ENCODE measurements at places on chromosomes 1 and 21.
A peak's percentile ranks its signal among the peaks of the same experiment; 100 is the strongest.

DNA sequence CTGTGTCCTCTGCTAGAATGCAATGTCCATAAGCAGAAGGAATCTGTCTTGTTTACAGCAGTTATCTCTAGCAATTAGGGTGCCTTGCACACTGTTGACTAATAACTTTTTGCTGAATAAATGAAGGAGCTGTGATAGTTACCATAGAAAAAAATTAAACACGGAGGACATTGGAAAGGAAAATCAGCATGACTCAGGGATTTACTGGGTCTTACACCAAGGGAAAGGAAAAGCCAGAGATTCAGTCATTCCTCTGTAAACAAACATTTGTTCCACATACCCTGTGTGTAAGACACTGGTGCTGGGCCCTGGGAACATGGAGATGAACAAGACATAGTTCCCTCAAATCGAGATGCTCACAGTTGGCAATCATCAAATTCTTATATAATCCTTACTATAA lies 183.3 kb downstream of the PTGER3 start:
- H3K36me3 ChIP-seq: no peaks in the 10 kb centered on the region
- H3K27ac ChIP-seq: no peak overlapping the region
- no peak overlapping the region for H3K4me3 ChIP-seq
- H3K4me1 ChIP-seq: no peaks in the 10 kb centered on the region

- peak overlapping the region; percentile 91 for H3K4me3 ChIP-seq
- H3K27me3 ChIP-seq: no peaks in the 10 kb centered on the region
- H3K4me1 ChIP-seq: peaks cover 35% of the 10 kb centered on the region
Observed at GRCh38 chr1:28370239-28371009, 884 bp downstream of the PHACTR4 start.

GRCh38 chr1:158509471-158510156 lies 37.6 kb downstream of the OR10R2 start:
- no peak overlapping the region for H3K27ac ChIP-seq
- peaks cover 8% of the 10 kb centered on the region for H3K27me3 ChIP-seq
- no peak for DNase-seq

DNA sequence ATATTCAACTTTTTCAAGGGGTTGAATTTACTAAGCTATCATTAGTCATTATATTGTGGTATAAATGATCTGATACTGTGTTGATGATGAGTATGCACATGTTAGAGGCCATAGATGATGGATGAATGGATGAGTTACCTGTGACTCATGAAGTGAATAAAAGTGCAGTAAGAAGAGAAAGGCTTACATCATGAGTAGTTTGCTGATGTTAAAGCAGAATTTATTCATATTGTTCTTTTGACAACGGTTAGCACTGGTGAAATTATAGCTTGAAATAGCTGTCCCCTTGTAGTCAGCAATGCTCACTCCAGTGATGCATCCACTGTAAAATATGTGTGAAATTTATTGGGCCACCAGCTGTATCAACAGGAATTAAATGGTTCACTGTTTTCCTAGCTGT lies 541.0 kb upstream of the ZRANB2 start:
- no peak overlapping the region for H3K27ac ChIP-seq
- no peaks in the 10 kb centered on the region for H3K27me3 ChIP-seq
- peaks cover 3% of the 10 kb centered on the region for H3K4me1 ChIP-seq
- H3K36me3 ChIP-seq: no peaks in the 10 kb centered on the region
- no peak overlapping the region for H3K4me3 ChIP-seq

- H3K4me3 ChIP-seq: no peak overlapping the region
- H3K27ac ChIP-seq: no peak overlapping the region
- H3K4me1 ChIP-seq: no peaks in the 10 kb centered on the region
- peaks cover 29% of the 10 kb centered on the region for H3K27me3 ChIP-seq
Observed at GRCh38 chr1:18816808-18817207, 42.7 kb downstream of the TAS1R2 start.

DNA sequence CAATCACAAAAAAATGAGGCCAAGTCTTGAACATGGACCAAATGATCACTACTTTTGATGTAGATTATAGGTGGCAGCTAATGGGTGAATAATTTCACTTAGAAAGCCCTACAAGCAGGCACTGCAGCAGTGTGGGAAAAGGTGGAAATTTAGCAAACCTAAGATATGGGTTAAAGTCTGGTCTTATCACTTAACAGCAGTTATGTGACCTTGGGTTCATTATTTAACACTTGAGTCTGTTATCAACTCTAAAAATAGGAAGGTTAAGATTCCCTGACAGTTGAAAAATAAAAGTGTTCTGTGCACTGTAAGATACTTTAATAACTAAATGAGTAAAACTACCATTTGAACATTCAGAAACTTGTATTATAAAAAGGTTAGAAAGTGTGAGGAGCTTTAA lies 47.5 kb downstream of the SSX2IP start:
- H3K36me3 ChIP-seq: no peaks in the 10 kb centered on the region
- DNase-seq: no peak
- H3K4me1 ChIP-seq: no peaks in the 10 kb centered on the region
- no peak overlapping the region for H3K4me3 ChIP-seq
- no peaks in the 10 kb centered on the region for H3K27me3 ChIP-seq

DNA sequence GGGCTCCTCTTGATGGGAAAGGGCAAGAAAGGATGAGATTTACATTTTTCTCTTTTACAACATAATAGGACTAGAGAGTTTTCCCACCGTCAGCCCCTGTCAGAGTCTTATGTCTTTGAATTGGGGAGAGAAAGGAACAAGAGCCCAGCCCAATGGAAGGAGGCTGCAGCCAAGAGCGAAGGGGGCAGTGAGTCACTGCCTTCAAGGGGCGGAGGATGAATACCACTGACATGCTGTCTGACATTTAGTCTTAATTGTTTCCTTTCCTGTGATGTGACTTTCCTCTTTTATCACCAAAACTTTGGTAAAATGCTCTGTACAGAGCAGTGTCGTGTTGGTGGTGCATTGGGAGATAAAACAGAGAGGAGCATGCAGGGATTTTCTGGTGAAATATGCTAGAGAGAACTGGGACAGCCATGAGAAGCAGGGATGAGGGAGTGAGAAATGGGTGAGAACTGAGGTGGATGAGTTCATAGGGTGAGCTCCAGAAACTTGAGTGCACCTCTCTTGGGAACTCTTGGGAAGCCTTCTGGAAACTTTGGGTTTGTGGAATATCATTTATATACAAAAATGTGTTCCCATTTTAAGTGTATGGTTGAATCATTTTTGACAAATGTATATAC lies 179.9 kb upstream of the FGGY start:
- no peaks in the 10 kb centered on the region for H3K27me3 ChIP-seq
- no peak overlapping the region for H3K4me3 ChIP-seq
- peak overlapping the region; percentile 34 for H3K27ac ChIP-seq
- H3K36me3 ChIP-seq: no peaks in the 10 kb centered on the region

- H3K4me3 ChIP-seq: no peak overlapping the region
- no peak overlapping the region for H3K27ac ChIP-seq
- no peaks in the 10 kb centered on the region for H3K27me3 ChIP-seq
- H3K4me1 ChIP-seq: no peaks in the 10 kb centered on the region
- peaks cover 32% of the 10 kb centered on the region for H3K36me3 ChIP-seq
Observed at GRCh38 chr1:167412072-167412471, 106.3 kb downstream of the CD247 start.

- peaks cover 70% of the 10 kb centered on the region for H3K4me1 ChIP-seq
- H3K27me3 ChIP-seq: no peaks in the 10 kb centered on the region
- peak overlapping the region; percentile 57 for H3K27ac ChIP-seq
- no peak for DNase-seq
Observed at GRCh38 chr1:145961425-145962156, 2.8 kb downstream of the ANKRD34A start.

- DNase-seq: no peak
- H3K4me3 ChIP-seq: no peak overlapping the region
- no peaks in the 10 kb centered on the region for H3K27me3 ChIP-seq
- peaks cover 17% of the 10 kb centered on the region for H3K4me1 ChIP-seq
- H3K27ac ChIP-seq: no peak overlapping the region
Observed at GRCh38 chr1:234591131-234591530, 18.8 kb downstream of the IRF2BP2 start.

- no peaks in the 10 kb centered on the region for H3K27me3 ChIP-seq
- no peaks in the 10 kb centered on the region for H3K4me1 ChIP-seq
- no peak overlapping the region for H3K4me3 ChIP-seq
- no peak overlapping the region for H3K27ac ChIP-seq
Observed at GRCh38 chr1:9601942-9602793, 13.5 kb downstream of the TMEM201 start.

DNA sequence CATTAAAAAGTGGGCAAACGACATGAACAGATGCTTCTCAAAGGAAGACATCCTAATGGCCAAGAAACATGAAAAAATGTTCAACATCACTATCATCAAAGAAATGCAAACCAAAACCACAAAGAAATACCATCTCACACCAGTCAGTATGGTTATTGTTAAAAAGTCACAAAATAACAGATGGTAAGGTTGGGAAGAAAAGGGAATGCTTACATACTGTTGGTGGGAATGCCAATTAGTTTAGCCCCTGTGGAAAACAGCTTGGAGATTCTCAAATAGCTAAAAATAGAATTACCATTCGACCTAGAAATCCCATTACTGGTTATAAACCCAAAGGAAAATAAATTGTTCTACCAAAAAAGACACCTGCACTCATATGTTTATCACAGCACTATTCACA lies 369.4 kb downstream of the KCNH1 start:
- DNase-seq: no peak
- no peak overlapping the region for H3K27ac ChIP-seq
- H3K4me1 ChIP-seq: no peaks in the 10 kb centered on the region
- H3K36me3 ChIP-seq: peaks cover 12% of the 10 kb centered on the region

DNA sequence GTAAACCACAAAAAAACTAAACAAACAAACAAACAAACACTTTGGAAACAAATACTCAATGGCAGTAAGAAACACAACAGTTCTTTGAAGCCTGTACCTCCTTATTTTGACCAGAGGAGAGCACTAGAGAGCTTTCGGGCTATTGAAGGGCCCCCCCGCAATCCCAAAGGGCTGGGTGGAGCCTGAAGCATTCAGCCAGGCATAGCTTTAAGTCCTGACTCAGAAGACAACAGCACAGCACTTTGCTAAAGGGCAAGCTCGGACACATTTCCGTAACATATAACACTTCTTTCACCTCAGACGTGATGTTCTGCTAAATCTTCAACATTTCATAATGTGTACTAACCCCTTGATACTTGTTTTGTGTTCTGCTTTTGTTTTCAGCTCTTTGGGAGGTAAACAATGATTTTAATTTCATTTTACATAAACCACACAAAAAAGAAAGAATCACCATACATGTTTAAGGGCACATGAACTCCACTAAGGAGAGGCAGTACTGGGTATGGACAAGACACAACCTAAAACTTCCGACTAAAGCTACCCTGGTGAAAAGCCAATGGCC lies 9.7 kb upstream of the SHCBP1L start:
- no peaks in the 10 kb centered on the region for H3K36me3 ChIP-seq
- no peak for DNase-seq
- H3K4me3 ChIP-seq: peak overlapping the region; percentile 63
- H3K27me3 ChIP-seq: no peaks in the 10 kb centered on the region

DNA sequence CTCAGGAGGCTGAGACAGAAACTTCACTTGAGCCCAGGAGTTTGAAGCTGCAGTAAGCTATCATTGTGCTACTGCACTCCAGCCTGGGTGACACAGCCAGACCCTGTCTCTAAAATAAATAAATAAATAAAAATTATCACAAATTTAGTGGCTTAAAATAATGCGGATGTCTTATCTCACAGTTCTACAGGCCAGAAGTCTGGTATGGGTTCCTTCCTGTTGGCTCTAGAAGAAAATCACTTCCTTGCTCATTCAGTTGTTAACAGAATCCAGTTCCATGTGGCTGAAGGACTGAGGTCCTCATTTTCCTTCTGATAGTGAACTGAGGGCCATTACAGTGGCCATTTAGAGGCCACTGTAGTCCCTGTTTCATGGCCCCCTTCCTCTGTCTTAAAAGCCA lies 94.6 kb upstream of the S1PR1 start:
- no peak overlapping the region for H3K27ac ChIP-seq
- no peak overlapping the region for H3K4me3 ChIP-seq
- no peaks in the 10 kb centered on the region for H3K36me3 ChIP-seq
- no peaks in the 10 kb centered on the region for H3K27me3 ChIP-seq
- no peak for DNase-seq

- H3K36me3 ChIP-seq: no peaks in the 10 kb centered on the region
- no peaks in the 10 kb centered on the region for H3K4me1 ChIP-seq
- no peaks in the 10 kb centered on the region for H3K27me3 ChIP-seq
- H3K4me3 ChIP-seq: no peak within 1 kb of the TSS
Observed at GRCh38 chr1:1421147-1421906, at the start of gene ANKRD65. ANKRD65 (minus strand) TSS chr1:1421276; CDS start chr1:1421005, 271 bp downstream.

Data from chondrocyte (in vitro differentiated cells).